ENCODE measurements at places on chromosomes 16 and 17.

- no peak for DNase-seq
Observed at GRCh38 chr17:46038414-46038813, 39.4 kb downstream of the STH start.

- no peak for DNase-seq
Observed at GRCh38 chr17:46202424-46202823, 9.2 kb upstream of the KANSL1 start.

DNA sequence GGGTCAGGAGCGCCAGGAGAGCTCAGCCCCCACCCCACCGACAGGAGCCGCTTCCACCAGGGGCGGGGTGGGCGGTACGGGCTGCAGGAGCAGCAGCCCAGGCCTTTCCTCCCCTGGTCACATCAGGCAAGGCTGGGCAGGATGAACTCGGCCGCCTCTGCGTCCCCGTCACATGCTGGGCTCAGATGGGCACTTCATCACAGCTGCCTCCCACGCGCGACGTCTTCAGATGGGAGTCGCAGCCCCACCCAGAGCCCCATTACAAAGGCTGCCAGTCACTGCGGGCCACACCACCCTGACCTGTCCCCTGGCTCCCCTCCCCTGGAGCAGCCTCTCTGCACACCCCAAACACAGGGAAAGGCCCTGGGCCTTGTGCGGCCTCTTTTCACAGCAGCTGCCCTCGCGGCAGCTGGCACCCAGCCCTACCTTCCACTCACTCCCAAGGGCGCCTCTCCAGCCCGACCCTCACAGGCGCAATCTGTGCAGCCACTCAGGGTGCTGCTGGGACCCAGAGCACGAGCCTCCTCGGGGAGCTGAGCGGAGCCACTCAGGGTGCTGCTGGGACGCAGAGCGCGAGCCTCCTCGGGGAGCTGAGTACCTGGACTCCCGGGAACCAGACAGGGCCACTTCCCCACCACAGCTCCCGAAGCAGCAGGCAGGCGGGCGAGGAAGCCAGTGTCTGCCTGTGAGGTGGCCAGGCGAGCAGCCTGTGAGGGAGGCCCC, 4.7 kb downstream of the ZNF598 start:
- DNase-seq = no peak

DNA sequence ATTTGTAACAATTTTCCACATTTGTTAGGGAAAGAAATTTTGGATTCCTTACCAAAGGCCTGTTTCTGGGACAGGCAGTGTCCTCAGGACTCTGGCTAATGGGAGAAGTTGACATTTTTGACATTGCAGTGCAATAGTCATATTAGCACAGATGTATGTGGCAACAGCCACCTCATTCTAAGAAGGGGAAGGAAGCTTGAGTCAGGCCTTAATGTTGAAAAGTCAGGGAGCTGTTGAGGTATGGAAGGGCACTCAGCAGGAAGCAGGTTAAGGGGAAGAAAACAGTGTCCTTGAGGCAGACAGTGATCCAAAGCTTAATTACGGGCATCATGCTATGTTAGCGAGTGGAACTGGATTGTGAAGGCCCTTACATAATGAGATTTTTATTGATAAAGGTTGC, 20.9 kb downstream of the AKTIP start:
- DNase-seq = no peak

DNA sequence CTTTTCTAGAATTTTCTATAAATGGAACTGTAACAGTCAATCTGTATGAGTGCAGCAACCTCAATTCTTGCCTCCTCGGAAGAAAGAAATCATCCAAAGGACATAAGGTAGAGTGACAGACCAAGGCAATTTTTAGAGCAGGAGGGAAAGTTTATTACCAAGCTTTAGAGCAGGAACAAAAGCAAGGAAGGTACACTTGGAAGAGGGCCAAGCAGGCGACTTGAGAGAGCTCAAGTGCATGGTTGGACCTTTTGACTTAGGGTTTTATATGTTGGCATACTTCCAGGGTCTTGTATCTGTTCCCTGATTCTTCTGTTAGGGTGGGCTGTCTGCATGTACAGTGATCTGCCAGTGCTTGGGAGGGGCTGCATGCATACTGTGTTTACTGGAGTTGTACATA, 50.3 kb downstream of the SCNN1G start:
- DNase-seq = no peak

DNA sequence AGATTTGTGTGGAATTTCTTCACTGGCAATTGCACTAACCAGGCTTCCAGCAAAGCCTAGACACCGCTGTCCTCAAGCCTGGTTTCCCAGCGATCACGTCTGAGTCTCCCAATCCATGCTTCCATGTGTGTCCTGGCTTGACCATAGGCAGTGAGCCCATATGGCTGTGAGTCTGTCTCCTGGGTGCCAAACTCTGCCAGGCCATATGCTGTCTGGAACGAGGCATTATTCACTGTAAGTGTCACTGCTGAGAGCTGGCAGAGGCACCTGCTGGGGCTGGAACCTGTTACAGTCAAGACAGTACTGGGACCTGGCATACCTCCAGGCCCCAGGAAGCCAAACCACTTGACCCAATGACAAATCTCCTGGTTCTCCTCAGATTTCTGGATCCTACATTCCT, 60.4 kb downstream of the HS3ST2 start:
- no peak for DNase-seq

GRCh38 chr16:67766291-67766690, 40.1 kb downstream of the RANBP10 start:
- DNase-seq = no peak

GRCh38 chr17:4540687-4541327, 14.4 kb downstream of the MYBBP1A start:
- DNase-seq = no peak

DNA sequence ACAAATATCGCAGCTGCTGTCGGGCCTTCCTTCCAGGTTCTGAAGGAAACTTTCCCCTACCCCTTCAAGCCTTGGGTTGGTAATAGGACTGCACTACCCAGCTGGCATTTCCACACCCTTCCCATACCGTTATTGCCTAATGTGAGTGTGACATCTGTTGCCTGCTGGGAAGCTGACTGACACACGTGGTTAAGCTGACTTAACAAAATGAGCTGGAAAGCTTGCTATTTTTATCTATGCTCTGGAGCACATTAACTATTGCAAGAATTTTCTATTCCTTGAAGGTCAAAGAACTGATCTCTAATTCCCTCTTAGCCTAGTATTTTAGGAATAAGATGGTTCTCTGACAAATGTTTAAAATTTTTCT, 79.5 kb downstream of the PMP22 start:
- no peak for DNase-seq

- DNase-seq = no peak
Observed at GRCh38 chr17:70552230-70552981, 383.1 kb downstream of the KCNJ2 start.

DNA sequence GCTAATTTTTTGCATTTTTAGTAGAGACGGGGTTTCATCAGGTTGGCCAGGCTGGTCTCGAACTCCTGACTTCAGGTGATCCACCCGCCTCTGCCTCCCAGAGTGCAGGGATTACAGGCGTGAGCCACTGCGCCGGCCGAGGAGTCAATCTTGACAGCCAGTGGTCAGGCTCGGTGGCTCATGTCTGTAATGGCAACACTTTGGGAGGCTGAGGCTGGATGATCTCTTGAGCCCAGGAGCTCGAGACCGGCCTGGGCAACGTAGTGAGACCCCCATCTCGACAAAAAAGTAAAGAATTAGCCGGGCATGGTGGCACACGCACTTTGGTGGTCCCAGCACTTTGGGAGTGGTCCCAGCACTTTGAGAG, 608 bp upstream of the PGS1 start:
- DNase-seq = no peak

- DNase-seq = peak; percentile 22
Observed at GRCh38 chr16:78437352-78437968, 338.0 kb downstream of the WWOX start.

DNA sequence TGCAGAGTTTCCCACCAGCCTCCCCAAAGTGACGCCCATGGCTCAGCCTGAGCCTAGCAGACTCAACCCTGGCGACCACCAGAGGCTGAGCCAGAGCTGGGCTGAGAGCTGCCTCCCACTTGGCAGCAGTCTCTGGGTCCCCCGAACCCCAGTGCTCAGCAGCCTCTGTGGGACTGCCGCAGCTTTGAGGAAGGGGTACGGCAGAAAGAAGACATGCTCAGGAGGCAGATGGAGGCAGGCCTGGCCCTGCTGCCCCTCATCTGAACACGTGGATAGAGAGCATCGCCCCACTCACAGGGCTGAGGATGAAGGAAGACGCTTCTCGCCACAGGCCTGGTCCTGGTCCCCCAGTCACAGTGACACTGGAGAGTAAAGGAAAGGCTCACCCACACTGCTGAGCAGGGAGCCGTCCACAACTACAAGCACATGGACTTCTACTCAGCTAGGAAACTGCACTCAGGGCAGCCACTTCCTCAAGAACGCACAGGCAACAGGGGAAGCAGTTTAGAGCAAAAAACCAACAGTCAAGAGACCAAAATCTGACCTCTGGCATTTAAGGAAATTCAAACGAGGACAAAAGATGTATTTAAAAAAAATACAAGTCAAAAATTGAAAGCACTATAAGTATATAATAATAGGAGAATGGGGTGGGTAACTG, 45.2 kb upstream of the GSG1L start:
- DNase-seq = no peak

- DNase-seq = peak; percentile 61
Observed at GRCh38 chr17:78272181-78272913, 40.9 kb downstream of the TMEM235 start.

DNA sequence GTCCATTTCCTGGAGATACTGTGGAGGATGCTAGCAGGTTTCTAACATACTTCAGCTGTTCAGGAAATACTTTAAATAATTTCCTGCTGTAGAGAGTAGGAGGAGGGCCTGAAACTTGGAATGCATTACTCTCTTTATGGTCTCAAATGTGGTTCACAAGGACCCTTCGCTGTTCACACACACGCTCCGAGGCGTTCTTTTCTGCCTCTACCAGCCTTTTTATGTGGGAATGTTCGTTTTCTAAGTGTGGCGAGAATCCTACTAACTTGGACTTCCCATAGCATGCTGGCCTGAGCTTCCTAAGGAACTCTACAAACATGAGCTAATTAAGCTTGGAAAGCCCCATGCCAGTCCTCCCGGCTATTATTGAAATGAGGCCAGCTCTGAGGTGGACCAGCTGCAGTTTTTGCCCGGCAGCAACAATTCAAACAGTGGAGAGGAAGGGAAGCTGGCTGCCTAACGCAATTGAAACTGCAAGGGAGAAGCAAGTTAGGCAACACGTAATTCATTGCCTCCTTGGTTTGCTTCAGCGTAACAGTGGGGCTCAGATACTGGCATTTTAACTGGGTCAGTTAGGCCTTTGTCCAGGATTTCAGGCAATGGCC, 18.9 kb downstream of the KPNA2 start:
- DNase-seq = no peak

DNA sequence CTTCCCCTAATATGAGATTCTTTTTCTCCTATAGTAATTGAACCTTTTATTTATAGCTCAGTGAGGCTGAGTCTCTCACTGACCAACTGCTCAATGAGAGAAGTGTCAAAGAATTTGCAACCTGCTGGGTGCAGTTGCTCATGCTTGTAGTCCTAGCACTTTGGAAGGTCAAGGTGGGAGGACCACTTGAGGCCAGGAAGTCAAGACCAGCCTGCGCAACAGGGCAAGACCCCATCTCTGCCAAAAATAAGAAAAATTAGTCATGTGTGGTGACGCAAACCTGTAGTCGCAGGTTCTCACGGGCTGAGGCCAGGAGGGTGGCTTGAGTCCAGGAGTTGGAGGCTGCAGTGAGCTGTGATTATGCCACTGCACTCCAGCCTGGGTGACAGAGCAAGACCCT, 30.9 kb upstream of the CRYBA1 start:
- no peak for DNase-seq

DNA sequence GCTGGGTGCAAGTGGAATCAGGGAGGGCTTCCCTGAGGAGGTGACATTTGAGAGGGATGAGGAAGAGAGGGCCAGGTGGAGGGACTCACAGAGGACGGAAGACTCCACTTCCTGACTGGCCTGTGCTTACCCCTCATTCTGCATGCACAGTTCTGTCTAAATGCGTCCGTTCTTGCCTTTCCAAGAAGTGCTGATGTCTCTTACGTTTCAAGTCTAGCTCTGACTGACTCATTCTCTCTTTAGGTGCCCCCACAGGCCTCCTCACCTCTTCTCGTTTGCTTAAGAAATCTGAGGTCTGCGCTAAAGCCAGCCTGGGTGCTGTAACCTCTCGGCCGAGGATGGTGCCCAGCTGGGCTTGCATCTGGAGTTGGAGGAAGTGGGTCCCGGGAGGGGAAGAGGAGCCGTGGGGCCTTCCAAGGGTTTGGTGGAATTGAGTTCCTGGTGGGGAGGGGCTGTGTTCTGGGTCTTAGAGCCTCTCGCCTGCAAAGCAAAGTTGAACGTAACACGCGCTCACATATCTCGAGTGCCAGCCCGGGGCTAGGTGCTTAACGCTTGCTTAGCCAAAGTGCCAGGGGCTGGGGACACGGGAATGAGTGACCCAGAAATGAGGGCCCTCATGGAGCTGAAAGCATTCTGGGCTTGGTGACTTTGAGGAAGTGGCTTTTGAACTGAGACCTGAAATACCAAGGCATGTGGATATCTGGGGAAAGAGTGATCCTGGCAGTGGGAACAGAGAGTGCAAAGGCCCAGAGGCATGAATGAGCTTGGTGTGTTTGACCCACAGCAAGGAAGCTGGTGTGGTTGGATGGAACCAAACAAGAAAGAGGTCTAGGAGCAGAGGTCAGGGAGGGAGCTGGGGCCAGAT, 4.8 kb downstream of the IL4R start:
- peak; percentile 59 for DNase-seq
